Skeletal muscle cell (primary cell): ENCODE measurements at places on chromosomes 16 and 17.

DNA sequence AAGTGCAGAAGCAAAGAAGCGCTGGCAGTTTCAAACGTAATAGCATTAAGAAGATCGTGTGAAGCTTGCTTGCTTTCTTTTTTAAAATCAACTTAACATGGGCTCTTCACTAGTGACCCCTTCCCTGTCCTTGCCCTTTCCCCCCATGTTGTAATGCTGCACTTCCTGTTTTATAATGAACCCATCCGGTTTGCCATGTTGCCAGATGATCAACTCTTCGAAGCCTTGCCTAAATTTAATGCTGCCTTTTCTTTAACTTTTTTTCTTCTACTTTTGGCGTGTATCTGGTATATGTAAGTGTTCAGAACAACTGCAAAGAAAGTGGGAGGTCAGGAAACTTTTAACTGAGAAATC is 17.4 kb upstream of the RAB11FIP4 start:
- no peak for DNase-seq

DNA sequence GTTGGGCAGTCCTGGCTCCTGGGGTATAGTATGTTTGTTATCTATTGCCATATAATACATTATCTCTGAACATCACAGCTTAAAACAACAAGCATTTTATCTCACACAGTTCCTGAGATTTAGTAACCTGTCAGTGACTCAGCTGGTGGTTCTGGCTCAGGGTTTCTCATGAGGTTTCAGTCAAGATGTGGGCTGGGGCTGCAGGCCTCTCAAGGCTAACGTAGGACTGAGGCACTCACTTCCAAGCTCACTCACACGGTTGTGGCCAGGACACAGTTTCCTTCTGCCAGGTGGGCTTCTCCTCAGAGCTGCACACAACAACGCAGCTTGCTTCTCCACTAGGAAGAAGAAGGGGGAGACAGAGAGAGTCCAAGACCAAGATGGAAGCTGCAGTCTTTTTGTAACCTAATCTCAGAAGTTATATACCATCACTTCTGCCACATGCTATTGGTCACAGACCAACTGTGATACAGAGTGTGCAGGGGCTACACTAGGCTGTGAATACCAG is 10.3 kb upstream of the MED13 start:
- no peak for DNase-seq

DNA sequence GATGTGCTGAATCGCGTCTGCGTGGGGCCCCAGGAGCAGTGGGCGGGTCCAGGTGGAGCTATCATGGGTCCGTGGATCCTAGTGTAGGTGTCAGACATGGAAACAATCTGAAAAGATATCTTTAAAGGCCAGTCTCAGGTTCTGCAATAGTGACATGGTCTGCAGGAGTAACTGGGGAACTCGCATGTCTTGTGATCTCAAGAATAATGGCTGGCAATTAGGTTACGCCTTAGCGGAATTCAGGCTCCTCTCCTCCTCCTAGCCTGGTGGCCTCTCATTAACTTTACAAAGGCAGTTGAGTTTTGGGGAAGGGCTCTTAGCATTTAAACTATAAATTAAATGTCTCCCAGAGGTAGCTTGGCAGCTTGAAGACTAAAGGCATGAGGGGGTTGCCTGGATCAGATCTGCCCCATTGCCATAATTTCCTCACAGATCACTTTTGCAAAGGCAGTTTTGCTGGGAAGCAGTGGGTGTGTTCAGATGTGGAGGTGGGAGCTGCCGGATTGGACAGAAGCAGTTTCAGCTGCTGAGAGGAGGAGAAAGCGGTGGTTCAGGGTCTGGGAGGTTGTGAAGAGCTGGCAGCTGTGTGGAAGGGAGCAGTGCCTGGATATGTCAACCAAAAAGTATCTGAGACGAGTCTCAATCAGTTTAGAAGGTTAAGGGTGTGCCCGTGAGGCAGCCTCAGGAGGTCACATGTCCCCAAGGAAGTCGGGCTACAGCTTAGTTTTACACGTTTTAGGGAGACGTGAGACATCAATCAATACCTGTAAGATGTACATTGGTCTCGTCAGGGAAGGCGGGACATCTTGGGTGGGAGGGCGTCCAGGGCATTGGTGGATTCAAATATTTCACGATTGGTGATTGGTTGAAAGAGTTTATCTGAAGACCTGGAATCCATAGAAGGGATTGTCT is 2.7 kb downstream of the TBCD start:
- no peak for DNase-seq

- DNase-seq: no peak
These were observed 35.7 kb downstream of the CACNA1H start for GRCh38 chr16:1188432-1189189.

DNA sequence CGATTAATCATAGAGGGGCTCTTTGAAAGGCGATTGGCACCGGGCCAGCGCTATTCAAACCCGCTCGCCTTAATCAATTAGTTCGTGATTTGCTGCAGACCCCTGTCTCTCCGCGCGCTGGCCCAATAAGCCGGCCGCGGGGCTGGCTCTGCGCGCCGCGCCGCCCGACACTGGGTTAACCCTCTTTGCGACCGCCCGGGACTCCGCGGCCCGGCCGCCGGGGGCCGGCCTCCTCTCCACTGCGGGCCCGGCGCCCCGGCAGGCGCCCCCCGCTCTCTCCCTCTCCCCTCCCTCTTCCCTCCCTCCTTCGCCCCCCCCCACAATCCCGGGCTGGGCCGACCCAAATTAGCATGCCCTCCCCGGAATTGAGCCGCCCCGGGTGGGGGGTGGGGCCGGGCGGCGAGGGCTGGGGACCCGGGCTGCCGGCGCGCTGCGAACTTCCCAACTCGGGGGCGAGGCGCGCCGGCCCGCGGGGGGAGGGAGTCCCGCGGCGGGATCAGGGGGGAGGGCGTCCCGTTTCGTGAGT is 428 bp upstream of the SALL1 start:
- DNase-seq: peak; percentile 60

GRCh38 chr17:79792984-79793923 is 3.6 kb downstream of the CBX8 start:
- no peak for DNase-seq

DNA sequence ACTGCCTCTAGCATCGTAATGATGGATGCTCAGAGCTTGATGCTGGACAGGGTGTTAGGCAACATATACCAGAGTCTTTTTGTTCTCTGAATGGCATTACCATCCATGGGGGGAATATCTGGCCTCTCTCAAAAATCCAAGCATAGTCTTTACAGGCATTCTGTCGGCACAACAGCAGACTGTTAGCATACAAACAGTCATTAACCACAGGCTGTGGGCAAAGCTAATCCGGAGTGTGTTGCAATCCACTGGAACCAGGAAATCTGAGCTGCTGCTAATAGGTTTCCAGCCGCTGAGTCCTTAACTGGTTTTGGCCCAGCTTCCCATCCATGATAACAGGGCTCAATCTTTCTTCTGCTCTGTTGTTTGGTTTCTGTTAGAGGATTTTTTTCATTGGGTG is 371.9 kb downstream of the HS3ST3B1 start:
- peak; percentile 40 for DNase-seq

- no peak for DNase-seq
These were observed 149.6 kb downstream of the KATNIP start for GRCh38 chr16:27699540-27699939.

DNA sequence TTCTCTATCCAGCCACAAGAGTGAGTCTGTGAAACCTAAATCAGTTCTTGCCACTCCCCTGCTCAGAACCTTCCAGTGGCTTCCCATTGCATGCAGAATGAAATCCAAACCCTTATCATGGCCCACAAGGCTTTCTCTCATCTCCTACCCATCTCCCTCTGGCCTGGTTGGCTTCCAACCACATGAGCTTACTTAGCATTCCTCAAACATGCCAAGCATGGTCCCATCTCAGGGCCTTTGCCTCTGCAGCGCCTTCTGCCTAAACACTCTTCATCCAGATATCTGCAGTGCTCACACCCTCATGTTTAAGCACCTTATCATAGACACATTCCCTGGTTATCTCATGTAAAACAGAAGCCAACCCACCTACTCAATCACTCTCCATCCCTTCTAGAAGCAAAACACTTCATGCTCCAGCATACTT is 15.5 kb downstream of the TK2 start:
- no peak for DNase-seq

- no peak for DNase-seq
These were observed 31.3 kb downstream of the ENGASE start for GRCh38 chr17:79105937-79106336.

GRCh38 chr17:48539177-48539576 is 5.7 kb downstream of the HOXB2 start:
- DNase-seq: peak; percentile 57

DNA sequence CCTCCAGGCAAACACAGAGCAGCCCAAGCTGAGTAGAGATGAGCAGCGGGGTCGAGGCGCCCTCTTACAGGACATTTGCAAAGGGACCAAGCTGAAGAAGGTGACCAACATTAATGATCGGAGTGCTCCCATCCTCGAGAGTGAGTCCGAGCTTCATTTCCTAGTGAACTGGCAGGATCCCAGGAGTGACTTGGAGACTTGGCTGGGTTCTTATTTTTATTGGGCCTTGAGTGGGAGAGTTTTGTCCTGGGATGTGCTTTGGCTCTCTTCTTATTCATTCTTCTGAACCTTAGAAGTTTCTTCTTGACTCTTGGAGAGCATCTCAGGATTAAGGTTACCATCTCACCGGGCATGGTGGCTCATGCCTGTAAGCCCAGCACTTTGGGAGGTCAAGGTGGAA is 27.2 kb upstream of the CDC6 start:
- no peak for DNase-seq

GRCh38 chr16:64253096-64253495 is 868.8 kb downstream of the CDH11 start:
- no peak for DNase-seq

DNA sequence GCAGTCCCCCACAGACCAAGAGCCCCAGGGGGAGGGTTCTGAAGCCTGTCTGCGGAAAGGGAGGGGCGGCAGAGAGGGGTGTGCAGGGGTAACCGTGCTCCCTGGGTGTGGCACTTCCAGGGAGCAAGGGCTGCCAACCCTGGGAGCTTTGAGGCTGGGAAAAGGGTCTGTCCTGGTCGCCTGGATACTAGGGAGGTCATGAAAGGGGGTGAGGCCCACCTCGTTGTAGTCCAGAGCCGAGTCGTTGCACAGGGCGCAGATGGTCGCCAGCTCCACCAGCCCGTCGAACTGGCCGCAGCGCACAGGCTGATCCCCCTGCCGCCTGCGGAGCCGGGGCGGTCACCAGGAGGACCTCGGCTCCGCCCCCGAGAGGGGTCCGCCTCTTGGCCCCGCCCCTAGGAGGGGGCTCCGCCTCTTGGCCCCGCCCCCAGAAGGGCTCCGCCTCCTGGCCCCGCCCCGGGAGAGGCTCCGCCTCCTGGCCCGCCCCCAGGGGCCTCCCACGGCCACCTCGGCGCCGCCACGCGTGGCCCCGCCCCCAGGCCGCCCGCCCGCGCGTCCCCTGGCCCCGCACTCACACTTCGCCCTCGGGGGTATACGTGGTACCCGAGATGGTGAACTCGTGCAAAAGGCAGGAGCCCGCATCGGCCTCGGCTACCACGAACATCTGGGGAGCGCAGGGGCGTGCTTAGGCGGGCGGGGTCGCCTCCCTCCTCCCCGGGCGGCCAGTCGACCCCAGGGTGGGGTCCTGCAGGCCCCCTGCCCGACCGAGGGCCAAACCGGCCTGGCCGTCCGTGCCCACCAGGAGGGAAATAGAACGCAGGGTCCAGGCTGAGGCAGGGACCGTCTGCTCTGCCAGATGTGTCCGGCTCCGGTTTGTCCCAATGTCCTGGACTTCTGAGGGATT is 19.5 kb downstream of the ATP2A3 start:
- no peak for DNase-seq

DNA sequence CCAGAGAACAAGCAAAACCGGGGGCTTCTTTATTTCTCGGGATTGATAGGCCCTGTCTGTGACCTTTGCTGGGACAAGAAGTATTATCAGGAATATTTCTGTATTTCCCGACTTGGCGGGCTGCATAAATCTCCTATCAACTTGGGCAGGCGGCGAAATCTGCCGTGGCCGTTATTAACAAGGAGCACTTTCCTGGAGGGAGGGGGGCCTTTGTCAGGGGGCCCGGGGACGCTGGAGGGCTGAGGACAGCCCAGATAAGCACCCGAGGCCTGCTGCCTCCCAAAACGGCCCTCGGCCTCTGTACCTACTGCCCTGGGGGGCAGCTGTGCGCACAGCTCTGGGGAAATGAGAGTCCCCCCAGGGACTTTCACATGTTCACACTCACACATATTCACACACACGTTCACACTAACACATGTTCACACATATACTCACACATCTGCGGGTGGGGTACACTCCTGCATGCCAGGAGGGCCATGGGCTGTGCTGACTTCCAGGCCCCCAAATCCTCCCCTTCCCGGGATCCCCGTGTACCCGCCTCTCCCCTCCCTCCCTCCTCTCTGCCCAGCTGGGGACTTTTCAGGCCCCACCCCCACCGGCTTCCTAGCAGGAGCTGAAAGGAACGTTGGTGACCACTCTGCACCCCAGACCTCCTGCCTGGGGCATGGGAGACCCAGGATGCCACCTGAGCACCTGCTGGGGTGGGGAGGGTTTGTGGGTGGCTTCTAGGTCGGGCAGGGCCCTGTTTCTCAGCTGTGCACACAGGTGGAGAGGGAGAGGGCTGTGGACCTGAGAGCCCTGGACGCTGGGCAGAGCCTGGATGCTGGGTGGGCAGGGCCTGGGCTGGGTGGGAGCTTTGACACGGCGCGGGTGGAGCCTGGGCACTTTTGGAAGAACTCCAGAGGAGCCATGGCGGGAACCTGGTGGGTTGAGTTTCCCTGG is 24.3 kb upstream of the GSE1 start:
- DNase-seq: no peak

- no peak for DNase-seq
These were observed 84.9 kb downstream of the TMEM114 start for GRCh38 chr16:8505327-8505991.

DNA sequence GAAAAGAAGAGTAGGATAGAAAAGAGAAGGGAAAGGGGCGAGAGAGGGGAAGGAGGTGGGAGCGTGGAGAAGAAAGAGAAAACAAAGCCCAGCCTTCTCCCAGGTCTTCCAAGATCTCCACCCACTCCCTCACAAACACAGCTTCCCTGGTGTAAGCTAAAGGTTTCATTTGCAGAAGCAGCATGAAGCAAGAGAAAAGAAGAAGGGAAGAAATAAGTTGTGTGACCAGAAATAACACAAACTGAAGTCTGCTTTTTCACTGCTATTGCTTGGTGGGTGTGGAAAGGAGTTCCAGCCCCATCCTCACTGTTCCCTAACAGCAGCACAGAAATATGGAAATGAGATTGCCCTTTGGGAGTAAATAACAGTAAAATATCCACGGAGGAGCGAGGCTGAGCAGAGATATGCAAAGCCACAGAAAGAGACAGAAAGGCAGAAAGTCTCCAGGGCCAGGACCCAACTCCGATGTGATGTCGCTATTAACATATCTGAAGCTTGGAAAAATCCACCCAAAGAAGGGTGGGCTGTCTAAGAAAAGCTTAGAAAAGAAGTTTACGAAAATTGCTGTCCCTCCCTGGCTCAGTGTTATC is 10.3 kb upstream of the GAS7 start:
- DNase-seq: no peak
